Frontal cortex (tissue), 4 donors: ENCODE measurements at places on chromosomes 7 and 10. TPM values are rescaled to one million over a fixed set of nuclear protein-coding genes. Genes with fewer than 3 reads are reported as not detected.

The NPC1L1 gene
- total RNA-seq: not detected

The RBM17 gene
- total RNA-seq: 31.8 TPM

The PNLIPRP3 gene
- not detected for total RNA-seq

The ZNF488 gene
- 0.41 TPM for total RNA-seq

The VWA2 gene
- 2.9 TPM for total RNA-seq
